ENCODE measurements at places on chromosomes 12 and 14. TPM values are rescaled to one million over a fixed set of nuclear protein-coding genes. Genes with fewer than 3 reads are reported as not detected.

KCNC2 gene
- 1.4 TPM for total RNA-seq

SYNE2 gene
- 87.1 TPM for total RNA-seq

MYO1H gene
- total RNA-seq, result not detected

TPH2 gene
- total RNA-seq, result not detected

CMTM5 gene
- not detected for total RNA-seq

GRCh38 chr14:61280526-61281185 is 482 bp downstream of the TMEM30B start:
- DNase-seq, result peak; percentile 56
- peak overlapping the region; percentile 81 for H3K4me3 ChIP-seq
- H3K36me3 ChIP-seq, result no peaks in the 10 kb centered on the region

GRCh38 chr12:124044809-124045321 is 71.8 kb downstream of the ZNF664 start:
- H3K4me1 ChIP-seq, result peaks cover 27% of the 10 kb centered on the region
- no peak overlapping the region for H3K27ac ChIP-seq
- peaks cover 26% of the 10 kb centered on the region for H3K36me3 ChIP-seq
- H3K4me3 ChIP-seq, result no peak overlapping the region
- H3K27me3 ChIP-seq, result no peaks in the 10 kb centered on the region
- no peak for DNase-seq

DNA sequence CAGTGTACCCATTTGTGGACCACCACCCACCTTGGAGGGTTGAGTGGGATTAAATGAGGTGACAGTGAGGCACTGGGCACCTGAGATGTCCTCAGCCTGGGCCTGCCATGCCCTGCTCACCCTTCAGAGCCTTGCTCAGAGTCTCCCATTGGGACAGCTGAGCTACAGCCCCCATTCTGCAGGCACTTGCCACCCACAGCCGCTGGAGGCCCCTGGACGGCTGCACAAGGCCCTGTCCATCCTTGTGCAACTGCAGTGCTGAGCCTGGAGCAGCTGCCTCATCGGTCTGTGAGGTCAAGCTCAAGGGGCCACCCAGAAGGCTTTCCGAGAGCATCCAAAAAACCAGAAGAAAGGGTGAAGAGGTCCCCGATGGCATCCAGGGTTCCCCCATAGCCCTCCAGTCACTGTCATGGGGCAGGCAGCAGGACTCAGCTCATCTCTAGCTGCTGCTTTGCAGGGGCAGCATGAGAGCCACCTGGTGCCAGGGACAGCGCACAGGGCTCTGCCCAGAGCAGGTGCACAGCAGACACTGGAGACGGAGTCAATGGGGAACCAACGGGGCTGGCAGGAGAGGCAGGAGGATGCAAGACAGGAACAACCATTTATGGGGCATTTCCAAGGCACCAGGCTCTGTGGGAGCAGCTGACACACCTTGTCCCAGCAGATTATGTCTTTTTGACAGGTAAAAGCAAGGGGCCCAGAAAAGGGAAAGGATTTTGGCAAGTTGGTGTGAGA is 84.6 kb downstream of the ARL6IP4 start:
- H3K36me3 ChIP-seq, result no peaks in the 10 kb centered on the region
- no peak overlapping the region for H3K27ac ChIP-seq
- H3K27me3 ChIP-seq, result no peaks in the 10 kb centered on the region

- H3K27me3 ChIP-seq, result no peaks in the 10 kb centered on the region
- peaks cover 39% of the 10 kb centered on the region for H3K4me1 ChIP-seq
- DNase-seq, result no peak
Observed at GRCh38 chr12:92035477-92035876, 110.2 kb downstream of the BTG1 start.

GRCh38 chr12:94289461-94290312 is 141.3 kb downstream of the PLXNC1 start:
- no peak for DNase-seq
- peaks cover 19% of the 10 kb centered on the region for H3K27me3 ChIP-seq
- H3K4me3 ChIP-seq, result no peak overlapping the region
- H3K4me1 ChIP-seq, result peaks cover 37% of the 10 kb centered on the region
- H3K27ac ChIP-seq, result peak overlapping the region; percentile 32

- peaks cover 18% of the 10 kb centered on the region for H3K27me3 ChIP-seq
- peaks cover 10% of the 10 kb centered on the region for H3K4me1 ChIP-seq
- peak overlapping the region; percentile 28 for H3K4me3 ChIP-seq
- no peaks in the 10 kb centered on the region for H3K36me3 ChIP-seq
Observed at GRCh38 chr12:132550014-132550802, 60.2 kb downstream of the LRCOL1 start.

DNA sequence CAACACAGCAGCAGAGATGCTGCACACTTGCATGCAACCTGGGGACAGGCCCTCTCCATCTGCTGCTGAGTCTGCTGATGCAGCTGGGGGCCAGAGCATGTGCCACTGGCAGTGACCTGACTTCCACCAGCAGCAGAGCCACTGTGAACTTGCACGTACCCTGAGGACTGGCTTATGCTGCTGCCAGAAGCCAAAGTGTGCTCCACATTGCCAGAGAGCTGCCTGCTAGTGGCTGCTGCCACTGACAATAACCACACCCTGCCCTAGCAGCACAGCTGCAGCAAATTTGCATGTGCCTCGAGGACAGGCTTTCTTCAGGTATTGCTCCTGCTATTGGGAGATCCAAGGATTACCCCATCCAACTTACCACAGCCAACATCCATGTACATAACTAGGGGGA is 4.5 kb upstream of the PRR4 start:
- no peak overlapping the region for H3K4me3 ChIP-seq
- no peaks in the 10 kb centered on the region for H3K4me1 ChIP-seq
- no peaks in the 10 kb centered on the region for H3K27me3 ChIP-seq
- DNase-seq, result no peak
- H3K27ac ChIP-seq, result no peak overlapping the region

DNA sequence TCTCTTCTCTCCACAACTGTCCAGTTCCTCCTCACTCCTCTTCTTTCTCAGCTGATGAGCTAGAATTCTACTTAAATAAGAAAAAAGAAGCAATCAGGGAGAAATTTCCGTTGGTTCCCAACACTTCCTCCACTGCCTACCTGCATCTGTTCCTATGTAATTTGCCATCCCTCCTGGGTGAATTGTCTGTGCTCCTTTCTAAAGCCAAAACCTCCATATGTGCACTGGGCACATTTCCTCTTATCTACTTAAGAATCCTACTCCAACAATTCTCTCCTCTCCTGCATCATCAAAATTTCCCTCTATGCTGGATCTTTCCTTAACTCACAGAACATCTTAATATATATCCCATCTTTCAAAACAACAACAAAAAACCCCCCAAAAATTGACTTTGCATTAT is 35.2 kb downstream of the GPR65 start:
- H3K4me3 ChIP-seq, result no peak overlapping the region
- no peaks in the 10 kb centered on the region for H3K4me1 ChIP-seq
- peaks cover 25% of the 10 kb centered on the region for H3K27me3 ChIP-seq
- no peak overlapping the region for H3K27ac ChIP-seq
- H3K36me3 ChIP-seq, result no peaks in the 10 kb centered on the region
- DNase-seq, result no peak

GRCh38 chr12:15546102-15546701 is 223.9 kb downstream of the PTPRO start:
- no peak overlapping the region for H3K4me3 ChIP-seq
- peak overlapping the region; percentile 62 for H3K27ac ChIP-seq
- H3K36me3 ChIP-seq, result no peaks in the 10 kb centered on the region
- H3K4me1 ChIP-seq, result peaks cover 20% of the 10 kb centered on the region

DNA sequence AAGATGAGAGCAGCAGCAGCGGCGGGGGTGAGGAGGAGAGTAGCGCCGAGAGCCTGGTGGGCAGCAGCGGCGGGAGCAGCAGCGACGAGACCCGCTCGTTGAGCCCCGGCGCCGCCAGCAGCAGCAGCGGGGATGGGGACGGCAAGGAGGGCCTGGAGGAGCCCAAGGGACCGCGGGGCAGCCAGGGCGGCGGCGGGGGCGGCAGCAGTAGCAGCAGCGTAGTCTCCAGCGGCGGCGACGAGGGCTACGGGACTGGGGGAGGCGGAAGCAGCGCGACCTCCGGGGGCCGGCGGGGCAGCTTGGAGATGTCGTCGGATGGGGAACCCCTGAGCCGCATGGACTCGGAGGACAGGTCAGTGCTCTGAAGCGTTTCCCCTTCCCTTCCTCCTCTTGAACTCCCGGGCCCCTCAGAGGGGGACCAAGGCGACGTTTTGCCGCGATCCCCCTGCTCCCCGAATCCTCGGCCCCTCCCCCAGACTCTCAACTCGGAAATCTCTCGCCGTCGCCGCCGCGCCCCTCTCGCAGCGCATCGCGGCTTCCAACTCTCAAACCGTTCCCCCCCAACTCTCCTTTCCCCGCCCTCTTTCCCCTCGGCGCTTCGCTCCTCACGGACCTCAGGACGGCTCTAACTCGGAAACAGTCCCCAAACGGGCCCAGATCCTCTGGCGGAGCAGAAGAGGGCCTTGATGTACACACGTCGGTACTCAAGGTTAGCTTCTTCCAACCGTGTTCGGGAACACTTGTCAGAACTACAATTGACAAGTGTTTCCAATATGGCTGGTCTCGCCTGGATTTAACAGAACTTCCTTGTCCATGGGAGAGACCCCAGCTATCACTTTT is 947 bp downstream of the AEBP2 start:
- H3K4me3 ChIP-seq, result peak overlapping the region; percentile 98
- peak; percentile 62 for DNase-seq
- peaks cover 23% of the 10 kb centered on the region for H3K4me1 ChIP-seq
- peak overlapping the region; percentile 97 for H3K27ac ChIP-seq

- H3K36me3 ChIP-seq, result peaks cover 4% of the 10 kb centered on the region
- H3K4me1 ChIP-seq, result peaks cover 52% of the 10 kb centered on the region
- no peak for DNase-seq
- H3K27me3 ChIP-seq, result no peaks in the 10 kb centered on the region
Observed at GRCh38 chr14:69149461-69150244, 3.3 kb downstream of the DCAF5 start.

DNA sequence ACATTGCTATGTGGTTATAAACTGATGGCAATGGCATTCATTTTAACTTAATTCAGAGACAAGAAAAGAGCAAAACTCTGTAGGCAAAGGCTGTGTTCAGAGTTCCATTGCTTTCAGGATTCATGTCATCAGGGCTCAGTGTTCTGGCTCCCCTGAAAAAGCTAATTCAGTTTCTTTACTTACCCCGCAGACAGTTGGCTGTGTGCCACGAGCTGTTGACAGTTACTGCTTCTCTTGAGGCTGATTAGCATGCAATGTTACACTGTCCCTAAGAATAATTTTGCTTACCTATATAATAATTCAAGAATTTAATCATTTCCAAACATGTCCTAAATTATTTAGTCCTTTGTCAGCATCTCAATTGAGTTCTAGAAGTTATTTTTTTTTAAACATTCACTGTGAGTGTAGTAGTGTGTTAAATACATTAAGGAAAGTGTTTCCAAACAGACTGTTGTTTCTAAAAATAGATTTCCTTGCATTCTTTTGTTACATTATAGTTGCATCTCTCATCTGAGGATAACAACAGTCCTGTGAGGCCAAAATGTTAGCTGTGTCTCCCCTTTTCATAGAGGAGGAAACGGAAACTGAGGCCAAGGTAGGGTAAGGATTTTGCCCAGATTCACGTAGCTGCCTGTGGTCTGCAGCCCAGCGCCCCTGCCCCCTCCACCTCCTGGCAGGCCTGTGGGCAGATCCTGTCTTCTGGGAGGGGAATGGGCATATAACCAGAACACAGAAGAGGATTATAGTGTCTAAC is 98.6 kb downstream of the PELI2 start:
- H3K27ac ChIP-seq, result no peak overlapping the region
- H3K4me1 ChIP-seq, result peaks cover 6% of the 10 kb centered on the region
- no peak for DNase-seq
- H3K36me3 ChIP-seq, result no peaks in the 10 kb centered on the region

- peaks cover 35% of the 10 kb centered on the region for H3K27me3 ChIP-seq
- no peak overlapping the region for H3K27ac ChIP-seq
- no peak for DNase-seq
- H3K4me1 ChIP-seq, result no peaks in the 10 kb centered on the region
- no peak overlapping the region for H3K4me3 ChIP-seq
- H3K36me3 ChIP-seq, result no peaks in the 10 kb centered on the region
Observed at GRCh38 chr12:131511803-131512561, 198.9 kb upstream of the SFSWAP start.

- no peaks in the 10 kb centered on the region for H3K4me1 ChIP-seq
- no peak overlapping the region for H3K4me3 ChIP-seq
- no peaks in the 10 kb centered on the region for H3K27me3 ChIP-seq
- no peak for DNase-seq
- H3K36me3 ChIP-seq, result peaks cover 59% of the 10 kb centered on the region
Observed at GRCh38 chr12:107736914-107737313, 24.0 kb downstream of the PRDM4 start.

DNA sequence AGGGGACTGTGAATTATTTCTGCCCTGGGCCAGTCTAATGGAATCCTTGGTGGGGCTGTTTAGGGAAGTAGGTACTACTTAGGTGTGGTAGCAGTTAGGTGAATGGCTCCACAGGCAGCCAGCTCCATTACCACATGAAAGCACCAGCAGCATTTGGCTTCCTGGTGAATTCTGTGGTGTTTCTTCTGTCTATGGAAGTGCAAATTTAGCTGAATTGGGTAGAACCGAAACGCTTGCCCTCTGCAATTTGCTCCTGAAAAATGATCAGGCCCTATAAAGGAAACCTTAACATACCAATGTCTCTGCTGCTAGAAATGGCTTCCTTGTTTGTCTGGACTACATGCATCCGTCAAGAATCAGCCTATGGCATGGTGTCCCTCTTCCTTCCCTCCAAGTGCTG is 16.4 kb downstream of the FLRT2 start:
- DNase-seq, result no peak
- H3K4me3 ChIP-seq, result no peak overlapping the region
- no peak overlapping the region for H3K27ac ChIP-seq
- H3K27me3 ChIP-seq, result no peaks in the 10 kb centered on the region
- peaks cover 7% of the 10 kb centered on the region for H3K4me1 ChIP-seq
- H3K36me3 ChIP-seq, result peaks cover 72% of the 10 kb centered on the region

GRCh38 chr12:62882696-62883095 is 52.3 kb downstream of the PPM1H start:
- no peak overlapping the region for H3K4me3 ChIP-seq
- peaks cover 8% of the 10 kb centered on the region for H3K27me3 ChIP-seq
- H3K4me1 ChIP-seq, result peaks cover 5% of the 10 kb centered on the region
- H3K27ac ChIP-seq, result no peak overlapping the region
- no peak for DNase-seq

DNA sequence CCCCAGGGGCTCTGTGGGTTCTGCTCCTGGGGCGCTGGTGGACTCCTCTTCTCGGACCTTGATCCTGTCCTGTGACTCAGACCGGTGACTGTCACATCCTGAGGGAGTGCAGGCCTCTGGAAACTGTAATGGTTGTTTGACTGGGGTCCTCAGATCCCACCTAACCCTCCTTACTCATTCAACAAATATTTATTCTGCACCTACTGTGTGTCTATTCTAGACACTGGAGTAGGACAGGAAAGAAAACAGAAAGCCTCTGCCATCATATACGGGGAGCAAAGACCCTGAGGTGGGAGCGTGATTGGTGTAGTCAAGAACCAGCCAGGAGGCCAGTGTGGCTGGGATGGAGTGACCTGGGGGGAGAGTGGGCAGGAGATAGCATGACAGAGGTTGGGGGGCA is 47.6 kb downstream of the ESRRB start:
- DNase-seq, result no peak
- H3K36me3 ChIP-seq, result no peaks in the 10 kb centered on the region
- H3K27ac ChIP-seq, result no peak overlapping the region
- no peaks in the 10 kb centered on the region for H3K4me1 ChIP-seq

DNA sequence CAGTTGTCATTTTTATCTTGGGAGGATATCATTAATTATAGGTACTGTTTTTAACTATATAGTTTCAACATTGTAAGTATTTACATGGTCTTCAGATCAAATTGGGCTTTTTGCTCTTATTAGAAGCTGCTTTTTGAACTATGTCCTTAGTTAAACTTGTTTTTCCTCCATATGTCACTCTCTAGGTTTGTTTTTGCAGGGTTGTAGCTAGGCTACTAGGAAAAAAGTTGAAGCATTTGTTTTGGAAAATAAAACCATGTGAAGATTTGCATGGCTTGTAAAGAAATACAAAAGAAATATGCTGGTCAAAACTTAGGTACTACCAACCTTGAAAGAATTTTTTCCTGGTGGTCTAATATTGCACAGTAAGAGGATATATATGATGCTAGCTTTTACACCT is 3.4 kb downstream of the ARID2 start:
- H3K4me1 ChIP-seq, result peaks cover 23% of the 10 kb centered on the region
- no peak for DNase-seq
- peak overlapping the region; percentile 26 for H3K4me3 ChIP-seq
- H3K27ac ChIP-seq, result peak overlapping the region; percentile 79

Data from mesothelial cell of epicardium (in vitro differentiated cells).